Activated naive CD4-positive, alpha-beta T cell treated with anti-CD3 and anti-CD28 coated beads for 36 hours (primary cell): ENCODE measurements at places on chromosomes 7 and 10. TPM values are rescaled to one million over a fixed set of nuclear protein-coding genes. Genes with fewer than 3 reads are reported as not detected.

The FAM241B gene
- total RNA-seq, result 11.1 TPM

The PON1 gene
- not detected for total RNA-seq

The VGF gene
- total RNA-seq, result not detected

The MRC1 gene
- 0.05 TPM for total RNA-seq

The DNAJC9 gene
- 55.2 TPM for total RNA-seq

The PON3 gene
- not detected for total RNA-seq

The GRM3 gene
- total RNA-seq, result not detected

The LRRC27 gene
- 1.9 TPM for total RNA-seq

The SRRT gene
- total RNA-seq, result 169 TPM

DNA sequence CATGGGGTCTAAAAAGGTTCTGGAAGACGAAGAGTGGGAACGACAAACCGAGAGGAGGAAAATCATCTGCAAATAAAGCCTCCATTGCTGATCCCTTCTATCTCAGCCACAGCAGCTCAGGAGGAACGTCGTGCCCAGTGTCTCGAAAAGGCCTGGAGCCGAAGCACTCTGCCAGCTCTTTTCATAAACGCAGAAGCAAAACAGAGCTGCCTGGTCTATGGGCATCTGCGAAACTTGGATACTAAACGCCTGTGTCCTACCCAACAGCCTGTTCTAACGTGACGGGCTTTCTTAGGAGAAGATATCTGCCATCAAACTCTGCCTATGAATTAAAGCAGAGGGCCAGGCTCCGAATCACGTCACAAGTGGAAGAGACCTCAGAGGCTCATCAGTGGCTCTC, 68.7 kb downstream of the GNA12 start:
- no peak for DNase-seq

DNA sequence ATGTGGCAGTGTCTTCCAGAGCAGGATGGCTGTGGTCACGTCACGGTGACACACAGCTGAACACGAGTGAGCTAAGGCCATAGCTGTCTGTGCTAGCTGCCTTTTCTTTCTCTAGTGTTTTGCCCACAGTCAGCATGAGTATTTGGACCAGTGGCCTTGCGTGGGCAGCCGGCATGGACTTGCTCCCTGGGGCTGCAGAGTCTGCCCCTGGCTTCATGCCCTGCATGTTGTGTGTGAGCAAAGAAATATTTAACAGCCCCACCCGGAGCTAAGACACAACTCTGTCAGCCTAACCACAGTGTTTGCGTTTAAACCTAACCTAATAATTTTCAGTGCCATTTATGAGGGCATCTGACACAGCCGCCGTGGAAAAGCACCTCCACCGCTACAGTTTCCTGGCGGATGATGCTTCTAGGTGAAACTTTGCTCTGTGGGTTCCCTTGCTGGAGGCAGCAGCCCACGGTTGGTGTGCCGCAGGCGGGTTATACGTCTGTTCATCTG, 14.6 kb downstream of the CHST12 start:
- DNase-seq, result peak; percentile 57

GRCh38 chr7:13240349-13240748, 552.9 kb downstream of the ARL4A start:
- no peak for DNase-seq

DNA sequence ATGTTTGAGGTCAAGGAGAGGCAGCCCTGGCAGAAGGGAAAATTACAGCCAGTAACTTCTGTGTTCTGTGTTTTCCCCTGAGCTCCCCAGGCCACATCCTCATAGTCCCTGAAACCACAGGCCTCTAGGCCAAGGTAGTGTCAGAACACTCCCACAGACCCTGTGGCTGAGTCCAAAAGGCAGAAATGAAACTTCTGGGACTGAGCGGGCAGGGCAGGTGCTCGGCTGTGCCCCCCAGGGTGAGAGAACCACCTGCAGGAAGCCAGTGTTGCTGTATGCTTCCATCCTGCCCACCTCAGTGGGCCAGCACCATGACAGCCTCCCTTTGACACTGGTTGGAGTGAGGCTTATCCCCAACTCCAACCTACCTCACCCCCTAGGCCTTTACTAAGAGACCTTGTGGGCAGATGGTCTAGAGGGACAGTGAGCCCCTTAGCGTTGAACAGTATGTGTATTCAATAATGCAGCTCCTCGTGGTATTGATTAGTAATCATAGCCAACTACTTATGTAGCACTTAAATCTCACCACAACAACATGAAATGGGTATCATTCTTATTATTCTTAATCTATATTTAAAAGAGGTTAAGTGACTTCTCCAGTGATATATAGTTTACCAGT, 30.3 kb downstream of the PIK3CG start:
- DNase-seq, result peak; percentile 23

- DNase-seq, result no peak
Measured at GRCh38 chr10:102392306-102392705, 3.2 kb upstream of the NFKB2 start.

GRCh38 chr10:7577176-7577575, 89.6 kb downstream of the ITIH5 start:
- no peak for DNase-seq

- no peak for DNase-seq
Measured at GRCh38 chr10:93473804-93474472, 8.2 kb downstream of the MYOF start.

- DNase-seq, result no peak
Measured at GRCh38 chr7:18667466-18667865, 171.9 kb downstream of the HDAC9 start.

GRCh38 chr7:87797798-87798403, 78.3 kb downstream of the SLC25A40 start:
- DNase-seq, result no peak

DNA sequence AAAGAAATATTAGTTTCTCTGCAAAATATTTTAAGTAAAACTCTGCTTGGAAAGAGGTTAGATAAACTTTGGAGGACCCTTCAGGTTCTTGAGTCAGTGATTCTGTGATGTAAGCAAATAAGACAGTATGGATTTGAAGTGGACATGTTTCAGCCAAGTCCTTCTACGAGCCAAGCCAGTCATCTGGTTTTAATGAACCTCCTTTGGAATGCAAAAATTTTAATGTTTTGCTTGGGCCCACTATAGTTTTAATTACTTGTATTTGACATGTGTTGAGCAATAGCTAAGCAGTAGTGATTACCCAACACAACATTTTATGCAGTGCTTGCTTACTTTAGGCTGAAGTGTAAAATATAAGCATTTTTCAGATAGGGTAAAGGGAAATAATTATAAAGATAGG, 296.3 kb upstream of the SEMA3D start:
- no peak for DNase-seq

DNA sequence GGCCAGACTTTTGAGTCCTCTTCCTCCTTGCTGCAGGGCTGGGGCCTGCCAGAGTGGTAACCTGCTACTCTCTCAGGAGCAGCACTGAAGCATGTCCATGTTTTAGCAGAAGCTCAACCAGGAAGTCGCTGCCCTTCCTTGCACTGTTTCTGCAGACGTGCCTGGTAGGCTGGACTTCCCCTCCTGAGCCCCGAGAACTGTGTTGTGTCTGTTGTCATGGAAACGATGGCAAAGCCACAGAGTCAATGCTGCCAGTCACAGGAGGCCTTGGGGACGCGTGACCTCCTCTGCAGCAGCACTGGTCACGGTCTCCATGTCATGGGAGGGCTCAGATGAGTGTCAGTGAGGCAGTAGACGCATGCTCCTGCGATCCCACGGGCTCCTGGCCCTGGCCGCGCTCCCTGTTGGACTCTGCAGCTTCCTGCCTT, 145.5 kb downstream of the FANK1 start:
- peak; percentile 84 for DNase-seq

DNA sequence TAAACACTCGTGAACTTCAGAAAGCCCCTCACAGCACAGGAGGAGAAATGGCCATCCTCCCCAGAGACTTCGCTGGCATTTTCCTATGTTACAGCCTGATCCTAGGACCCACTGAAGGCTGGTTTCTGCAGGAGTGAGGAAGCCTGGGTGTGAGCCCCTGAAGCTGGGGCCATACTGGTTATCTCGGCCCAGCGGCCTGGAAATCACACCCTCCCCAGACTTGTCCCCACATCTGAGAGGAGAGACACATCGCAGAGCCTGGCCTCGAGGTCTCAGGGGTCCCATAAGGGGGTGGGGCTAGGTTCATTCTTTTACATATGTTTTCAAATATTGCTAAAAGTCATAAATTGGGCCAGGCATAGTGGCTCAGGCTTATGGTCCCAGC, 17.5 kb upstream of the RET start:
- DNase-seq, result no peak

DNA sequence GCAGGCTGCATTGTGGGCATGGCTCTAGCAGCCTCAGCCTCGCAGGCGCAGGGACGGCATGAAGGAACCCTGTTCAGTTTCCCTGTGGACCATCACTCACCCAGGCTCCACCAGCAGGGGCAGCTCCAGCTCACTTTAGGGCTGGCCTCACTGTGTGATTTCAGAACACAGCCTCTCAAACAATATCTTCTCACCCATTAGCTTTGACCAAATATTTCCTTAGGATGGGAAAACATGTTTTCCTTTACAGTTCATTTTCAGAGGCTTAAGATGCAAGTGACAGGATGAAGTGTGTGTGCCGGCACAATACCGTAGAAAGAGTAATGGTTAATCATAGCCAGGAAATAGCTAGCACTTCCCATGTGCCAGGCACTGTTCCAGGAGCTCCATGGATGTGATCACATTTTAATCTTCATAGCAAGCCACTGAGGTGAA, 58.2 kb downstream of the LANCL2 start:
- DNase-seq, result no peak

- DNase-seq, result no peak
Measured at GRCh38 chr7:139798892-139799291, 21.1 kb upstream of the HIPK2 start.

DNA sequence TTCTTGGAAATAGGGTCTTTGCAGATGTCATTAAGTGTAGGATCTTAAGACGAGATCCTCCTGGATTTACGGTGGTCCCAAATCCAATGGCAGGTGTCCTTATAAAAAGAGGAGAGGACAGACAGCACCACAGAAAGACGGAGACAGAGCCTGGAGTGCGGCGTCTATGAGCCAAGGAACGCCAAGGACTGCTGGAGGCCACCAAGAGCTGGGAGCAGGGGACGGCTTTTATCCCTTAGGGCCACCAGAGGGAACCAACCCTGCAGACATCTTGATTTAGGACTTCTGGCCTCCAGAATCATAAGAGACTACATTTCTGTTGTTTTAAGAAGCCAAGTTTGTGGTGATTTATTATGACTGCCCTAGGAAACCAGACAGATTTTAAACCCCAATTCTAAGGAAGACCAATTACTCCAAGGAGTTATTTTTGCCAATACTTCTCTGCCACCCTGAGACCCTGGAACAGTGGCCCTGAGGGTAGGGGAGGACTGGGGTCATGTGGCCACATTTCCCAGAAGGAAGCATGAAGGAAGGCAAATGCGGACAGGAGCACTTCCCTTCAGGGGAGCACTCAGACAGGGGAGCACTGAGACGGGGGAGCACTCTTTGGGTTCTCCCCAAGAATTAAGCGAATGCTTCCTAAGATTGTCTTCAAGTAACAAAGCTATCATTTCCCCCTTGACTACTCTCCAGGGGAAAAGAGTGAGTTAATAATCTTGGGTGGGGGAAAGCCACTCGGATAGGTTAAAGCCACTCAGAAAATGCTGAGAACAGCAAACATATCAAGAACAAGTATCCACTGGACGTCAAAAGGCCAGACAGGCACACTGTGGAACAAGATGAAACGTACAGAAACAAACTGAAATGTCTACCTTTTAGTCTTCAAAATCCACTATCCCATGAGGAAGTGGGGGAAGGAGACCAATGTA, 67.5 kb downstream of the CHST15 start:
- peak; percentile 23 for DNase-seq

- no peak for DNase-seq
Measured at GRCh38 chr7:98236355-98237185, 15.5 kb downstream of the TECPR1 start.
